ENCODE measurements at places on chromosomes 13 and 19. TPM values are rescaled to one million over a fixed set of nuclear protein-coding genes. Genes with fewer than 3 reads are reported as not detected.

DNA sequence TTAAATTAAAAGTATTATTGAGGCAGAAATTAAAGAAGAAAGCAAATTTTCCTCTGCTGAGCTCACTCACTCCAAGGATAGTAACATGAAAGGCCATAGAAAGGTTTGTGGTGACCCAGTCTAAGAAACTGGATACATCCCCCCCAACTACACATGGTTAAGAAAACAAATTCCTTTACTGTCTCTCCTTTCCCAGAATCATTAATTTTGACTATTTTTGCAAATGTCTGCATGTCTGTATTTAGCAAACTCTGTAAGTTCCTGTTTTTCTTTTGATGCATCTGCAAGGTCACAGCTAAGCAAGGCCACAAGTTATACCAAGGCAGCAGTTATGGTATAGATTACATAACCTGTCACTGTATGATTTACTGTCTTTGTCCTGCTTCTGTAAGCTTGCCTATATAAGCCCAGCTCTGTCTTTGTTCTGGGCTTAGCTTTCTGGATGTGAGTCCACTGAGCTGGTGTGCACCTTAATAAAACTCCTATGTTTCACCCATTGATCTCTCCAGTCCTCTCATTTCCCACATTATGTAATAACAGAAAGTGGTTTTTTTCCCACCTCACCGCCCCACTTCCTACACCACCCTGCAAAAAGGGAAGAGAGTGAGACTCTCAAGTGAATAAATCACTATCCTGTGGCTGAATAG lies 8.5 kb upstream of the ZNF83 start:
- DNase-seq: no peak

DNA sequence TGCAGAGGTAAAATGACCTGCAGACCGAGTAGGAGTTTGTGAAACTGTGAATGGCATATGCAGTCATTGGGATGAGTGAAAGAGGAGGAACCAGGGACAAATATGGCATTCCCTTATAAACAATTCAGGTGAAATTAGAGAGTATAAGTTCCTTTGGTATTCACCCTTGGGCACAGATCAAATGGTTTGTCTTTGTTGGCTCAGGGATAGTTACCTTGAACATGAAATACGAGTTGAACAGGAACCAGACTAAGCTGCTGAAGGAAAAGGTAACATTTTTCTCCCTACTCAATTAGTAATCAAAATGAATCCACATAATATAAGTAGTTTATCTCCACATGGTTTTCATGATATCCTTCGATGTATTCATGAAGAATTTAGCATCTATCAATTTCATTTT lies 50.5 kb downstream of the SLITRK1 start:
- DNase-seq: no peak

Gene ZNF43
- total RNA-seq: 8.1 TPM

DNA sequence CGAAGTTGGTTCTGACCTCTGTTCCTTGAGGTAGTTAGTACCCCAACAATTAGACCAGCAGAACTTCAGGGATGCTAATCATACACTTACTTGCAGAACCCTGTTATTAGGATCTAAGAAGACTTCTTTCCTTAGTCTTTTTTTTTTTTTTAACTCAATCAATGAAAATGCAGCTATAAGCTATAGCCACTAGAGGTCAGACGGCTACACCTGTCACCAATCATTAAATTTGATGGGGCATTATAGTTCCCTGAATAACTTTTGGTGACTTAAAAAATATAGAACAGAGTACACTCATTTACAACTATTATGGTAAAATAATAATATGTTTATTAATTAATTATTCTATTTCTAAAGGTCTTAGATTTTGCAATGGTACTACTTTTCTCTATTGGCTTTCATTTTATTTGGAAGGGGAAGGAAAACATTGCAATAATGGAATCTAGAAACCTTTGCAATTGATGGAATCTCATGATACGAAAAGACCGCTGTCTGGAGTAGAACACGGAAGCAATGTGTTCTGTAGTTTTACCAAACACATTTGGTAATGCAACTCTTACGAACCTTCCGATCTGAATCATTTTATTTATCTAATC lies 483.2 kb downstream of the DIAPH3 start:
- no peak for DNase-seq

Gene LILRB2
- total RNA-seq: not detected

Measured in Daoy (cell line).